Forelimb muscle (tissue), 1 donor: ENCODE measurements at places on chromosomes 3 and 15. TPM values are rescaled to one million over a fixed set of nuclear protein-coding genes. Genes with fewer than 3 reads are reported as not detected.

- no peak for DNase-seq
These were observed 11.4 kb upstream of the CYP11A1 start for GRCh38 chr15:74378848-74379247.

- DNase-seq = no peak
These were observed 303.4 kb downstream of the ZNF621 start for GRCh38 chr3:40827942-40828688.

GRCh38 chr15:82828075-82828474 lies 18.6 kb downstream of the WHAMM start:
- no peak for DNase-seq

DNA sequence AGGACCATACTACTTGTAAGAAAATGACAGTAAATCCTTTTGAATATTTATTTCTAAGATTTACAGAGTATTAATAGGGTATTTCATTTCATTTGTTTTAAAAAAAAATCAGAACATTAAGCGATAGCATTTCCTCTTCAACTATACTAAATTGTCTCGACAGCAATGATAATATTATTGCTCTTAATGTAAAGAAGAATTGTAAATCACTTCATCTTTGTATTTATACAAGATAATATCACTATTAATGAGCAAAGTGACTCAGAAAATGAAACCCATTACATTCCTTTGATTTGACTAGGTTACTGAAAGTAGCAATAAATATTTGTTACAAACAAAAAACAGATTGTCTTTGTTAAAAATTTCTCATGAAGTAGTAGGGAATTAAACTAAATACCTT lies 131.1 kb upstream of the CNTN4 start:
- no peak for DNase-seq

GRCh38 chr3:59266551-59266950 lies 216.7 kb upstream of the CFAP20DC start:
- DNase-seq = no peak

DNA sequence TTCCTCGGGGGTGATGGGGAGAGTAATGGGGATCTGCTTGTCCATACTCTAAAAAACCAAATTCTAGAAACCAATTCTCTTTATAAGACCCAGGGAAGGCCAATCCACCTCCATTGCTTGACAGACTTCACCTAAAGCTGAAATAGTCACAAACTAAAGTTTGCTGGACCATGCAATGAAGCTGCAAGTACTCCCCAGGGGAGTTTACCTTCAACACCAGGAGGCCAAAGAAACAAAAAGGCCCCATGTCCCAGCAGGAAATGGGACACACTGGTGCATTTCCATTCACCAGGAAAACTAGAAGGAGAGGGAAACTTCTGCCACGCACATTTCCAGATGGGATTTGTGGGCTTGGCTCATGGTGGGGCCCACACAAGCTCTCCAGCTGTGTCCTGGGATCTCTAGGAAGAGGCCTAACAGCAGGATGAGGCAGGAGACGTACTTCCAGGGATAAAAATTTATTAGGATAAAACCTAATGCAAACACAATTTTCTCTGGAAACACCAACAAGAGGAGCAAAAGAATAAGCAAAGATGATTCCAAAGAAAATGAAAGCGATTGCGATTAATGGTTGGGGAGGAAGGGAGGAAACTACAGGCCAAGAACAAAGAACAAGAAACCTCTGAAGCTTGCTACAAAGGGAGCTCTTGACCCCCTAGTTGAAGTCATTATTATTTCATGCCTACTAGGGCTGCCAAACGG lies 238.0 kb upstream of the LRTM1 start:
- no peak for DNase-seq

- no peak for DNase-seq
These were observed 44.8 kb downstream of the AP4E1 start for GRCh38 chr15:50953302-50953701.

Gene ATP13A4
- polyA plus RNA-seq = 0.48 TPM

Gene SLC25A36
- polyA plus RNA-seq = 66.3 TPM

Gene PPP1R14D
- 0.19 TPM for polyA plus RNA-seq

Gene NME9
- 0.90 TPM for polyA plus RNA-seq

Gene LMAN1L
- not detected for polyA plus RNA-seq

Gene LTF
- 3.0 TPM for polyA plus RNA-seq
